ENCODE measurements at places on chromosomes 7 and 10. TPM values are rescaled to one million over a fixed set of nuclear protein-coding genes. Genes with fewer than 3 reads are reported as not detected.

DNA sequence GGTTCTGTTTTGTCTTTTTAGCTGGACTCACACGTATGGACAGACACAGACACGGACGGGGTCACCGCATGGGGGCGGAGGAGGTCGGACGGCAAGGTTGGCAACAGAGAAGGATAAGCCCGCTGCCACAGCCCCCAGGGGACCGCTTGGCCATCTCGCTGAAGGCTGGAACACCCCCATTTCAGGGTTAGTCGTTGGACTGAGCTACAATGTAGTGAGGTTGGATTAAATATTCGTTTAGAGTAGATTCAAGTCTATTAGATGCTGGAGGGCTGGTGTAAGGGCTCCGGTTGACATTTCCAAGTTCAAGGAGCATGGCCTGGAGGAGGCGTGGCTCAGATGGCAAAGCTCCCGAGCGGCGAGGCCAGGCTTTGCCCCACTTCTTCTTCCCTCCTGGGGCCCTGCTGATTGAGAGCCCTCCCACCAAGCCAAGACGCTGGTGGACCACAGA lies 35.2 kb downstream of the PPIF start:
- peak; percentile 89 for DNase-seq

GRCh38 chr7:79132844-79133451 lies 320.5 kb downstream of the MAGI2 start:
- no peak for DNase-seq

GRCh38 chr10:91077549-91078071 lies 142.9 kb upstream of the PCGF5 start:
- no peak for DNase-seq

- DNase-seq = no peak
These were observed 111.2 kb upstream of the ARHGAP21 start for GRCh38 chr10:24834869-24835268.

ASB10 gene
- not detected for total RNA-seq

DNA sequence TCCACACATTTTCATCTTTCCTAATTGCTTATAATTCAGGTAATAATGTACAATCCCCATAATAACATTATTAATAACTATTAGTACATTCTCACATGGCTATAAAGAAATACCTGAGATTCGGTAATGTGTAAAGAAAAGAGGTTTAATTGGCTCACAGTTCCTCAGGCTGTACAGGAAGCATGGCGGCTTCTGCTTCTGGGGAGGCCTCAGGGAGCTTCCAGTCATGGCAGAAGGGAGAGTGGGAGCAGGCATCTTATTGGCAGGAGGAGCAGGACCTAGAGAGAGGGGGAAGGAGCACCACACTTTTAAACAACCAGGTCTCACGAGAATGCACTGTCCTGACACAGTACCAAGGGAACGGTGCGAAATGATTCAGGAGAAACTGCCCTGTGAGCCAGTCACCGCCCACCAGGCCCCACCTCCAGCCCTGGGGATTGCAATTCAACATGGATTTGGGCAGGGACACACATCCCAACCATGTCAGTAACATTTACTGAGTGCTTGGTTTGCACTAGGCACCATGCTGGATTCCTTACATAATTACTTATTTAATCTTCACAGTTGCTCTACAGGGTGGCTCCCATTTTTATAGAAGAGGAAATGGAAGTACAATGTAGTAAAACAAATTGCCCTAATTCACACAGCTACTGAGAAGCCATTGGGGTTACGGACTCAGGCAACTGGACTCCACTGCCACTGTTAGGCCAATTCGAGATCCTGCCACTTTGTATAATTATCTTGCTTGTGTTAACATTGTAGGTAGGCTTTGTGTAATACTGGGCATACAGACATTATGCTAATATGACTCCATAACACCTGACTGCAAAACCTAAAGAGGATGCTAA lies 8.7 kb upstream of the ESYT2 start:
- DNase-seq = no peak

GPR26 gene
- not detected for total RNA-seq

GRCh38 chr10:19500959-19501358 lies 315.3 kb upstream of the PLXDC2 start:
- no peak for DNase-seq

MACROH2A2 gene
- total RNA-seq = 4.7 TPM

Data from mesenteric fat pad (tissue), 1 donor.